Endothelial cell (in vitro differentiated cells): ENCODE measurements at places on chromosomes 12 and 14. TPM values are rescaled to one million over a fixed set of nuclear protein-coding genes. Genes with fewer than 3 reads are reported as not detected.

DNA sequence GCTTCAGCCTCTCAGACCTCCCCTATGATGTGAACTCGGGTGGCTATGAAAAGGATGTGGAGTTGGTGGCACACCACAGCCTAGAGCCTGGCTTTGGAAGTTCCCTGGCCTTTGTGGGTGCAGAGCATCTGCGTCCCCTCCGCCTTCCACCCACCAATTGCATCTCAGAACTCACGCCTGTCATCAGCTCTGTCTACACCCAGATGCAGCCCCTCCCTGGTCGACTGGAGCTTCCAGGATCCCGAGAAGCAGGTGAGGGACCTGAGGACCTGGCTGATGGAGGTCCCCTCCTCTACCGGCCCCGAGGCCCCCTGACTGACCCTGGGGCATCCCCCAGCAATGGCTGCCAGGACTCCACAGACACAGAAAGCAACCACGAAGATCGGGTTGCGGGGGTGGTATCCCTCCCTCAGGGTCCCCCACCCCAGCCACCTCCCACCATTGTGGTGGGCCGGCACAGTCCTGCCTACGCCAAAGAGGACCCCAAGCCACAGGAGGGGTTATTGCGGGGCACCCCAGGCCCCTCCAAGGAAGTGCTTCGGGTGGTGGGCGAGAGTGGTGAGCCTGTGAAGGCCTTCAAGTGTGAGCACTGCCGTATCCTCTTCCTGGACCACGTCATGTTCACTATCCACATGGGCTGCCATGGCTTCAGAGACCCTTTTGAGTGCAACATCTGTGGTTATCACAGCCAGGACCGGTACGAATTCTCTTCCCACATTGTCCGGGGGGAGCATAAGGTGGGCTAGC lies 7.0 kb upstream of the RPS26 start:
- peaks cover 4% of the 10 kb centered on the region for H3K4me1 ChIP-seq
- H3K36me3 ChIP-seq: peaks cover 10% of the 10 kb centered on the region
- no peak overlapping the region for H3K27ac ChIP-seq
- peaks cover 1% of the 10 kb centered on the region for H3K27me3 ChIP-seq

- H3K27ac ChIP-seq: no peak overlapping the region
- no peaks in the 10 kb centered on the region for H3K27me3 ChIP-seq
- no peaks in the 10 kb centered on the region for H3K4me1 ChIP-seq
- peak; percentile 15 for DNase-seq
These were observed 266.4 kb upstream of the USP15 start for GRCh38 chr12:61993734-61994345.

- DNase-seq: no peak
- H3K27ac ChIP-seq: no peak overlapping the region
- H3K36me3 ChIP-seq: no peaks in the 10 kb centered on the region
- H3K27me3 ChIP-seq: no peaks in the 10 kb centered on the region
These were observed 160.6 kb downstream of the KTN1 start for GRCh38 chr14:55740649-55740989.

DNA sequence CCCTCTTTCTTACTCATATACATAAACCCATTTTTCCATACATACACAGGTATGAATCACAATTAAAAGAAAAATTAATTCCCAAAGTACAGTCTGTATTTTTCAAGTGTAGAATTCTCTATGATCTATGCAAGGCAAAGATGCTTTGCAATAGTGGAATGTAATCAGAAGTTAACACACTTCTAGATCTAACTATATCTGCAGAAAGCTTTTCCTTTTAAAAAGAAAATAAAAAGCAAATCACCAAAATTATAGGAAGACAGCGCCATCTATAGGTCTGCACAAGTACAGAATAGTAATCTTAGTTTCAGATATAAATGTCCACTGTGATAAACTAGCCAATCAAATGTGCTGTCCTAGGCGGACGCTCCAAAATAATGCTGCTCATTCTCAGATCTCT lies 22.0 kb downstream of the SLC25A21 start:
- H3K36me3 ChIP-seq: no peaks in the 10 kb centered on the region
- peaks cover 3% of the 10 kb centered on the region for H3K4me1 ChIP-seq
- H3K27ac ChIP-seq: no peak overlapping the region
- no peak for DNase-seq
- H3K4me3 ChIP-seq: no peak overlapping the region

- peaks cover 5% of the 10 kb centered on the region for H3K27me3 ChIP-seq
These were observed 5.2 kb downstream of the TMTC1 start for GRCh38 chr12:29778531-29778930.

GRCh38 chr12:110286623-110287022 lies 5.6 kb downstream of the ATP2A2 start:
- peaks cover 3% of the 10 kb centered on the region for H3K27me3 ChIP-seq
- H3K4me3 ChIP-seq: no peak overlapping the region
- no peak for DNase-seq

The LRIG3 gene
- 103 TPM for total RNA-seq

- H3K4me3 ChIP-seq: no peak overlapping the region
- peaks cover 41% of the 10 kb centered on the region for H3K4me1 ChIP-seq
- H3K27me3 ChIP-seq: peaks cover 47% of the 10 kb centered on the region
- H3K27ac ChIP-seq: no peak overlapping the region
- DNase-seq: no peak
These were observed 4.2 kb upstream of the FOXG1 start for GRCh38 chr14:28762303-28762954.

The PLA2G1B gene
- total RNA-seq: not detected

- H3K27me3 ChIP-seq: no peaks in the 10 kb centered on the region
- H3K27ac ChIP-seq: no peak overlapping the region
- no peaks in the 10 kb centered on the region for H3K4me1 ChIP-seq
These were observed 283.9 kb upstream of the PRICKLE1 start for GRCh38 chr12:42873401-42873800.

The TSPAN19 gene
- 0.59 TPM for total RNA-seq

- peak overlapping the region; percentile 28 for H3K27ac ChIP-seq
- H3K4me3 ChIP-seq: no peak overlapping the region
- H3K4me1 ChIP-seq: peaks cover 4% of the 10 kb centered on the region
These were observed 21.4 kb upstream of the DIO3 start for GRCh38 chr14:101539880-101540279.

The KIF5A gene
- 0.46 TPM for total RNA-seq

The CBX5 gene
- total RNA-seq: 173 TPM

DNA sequence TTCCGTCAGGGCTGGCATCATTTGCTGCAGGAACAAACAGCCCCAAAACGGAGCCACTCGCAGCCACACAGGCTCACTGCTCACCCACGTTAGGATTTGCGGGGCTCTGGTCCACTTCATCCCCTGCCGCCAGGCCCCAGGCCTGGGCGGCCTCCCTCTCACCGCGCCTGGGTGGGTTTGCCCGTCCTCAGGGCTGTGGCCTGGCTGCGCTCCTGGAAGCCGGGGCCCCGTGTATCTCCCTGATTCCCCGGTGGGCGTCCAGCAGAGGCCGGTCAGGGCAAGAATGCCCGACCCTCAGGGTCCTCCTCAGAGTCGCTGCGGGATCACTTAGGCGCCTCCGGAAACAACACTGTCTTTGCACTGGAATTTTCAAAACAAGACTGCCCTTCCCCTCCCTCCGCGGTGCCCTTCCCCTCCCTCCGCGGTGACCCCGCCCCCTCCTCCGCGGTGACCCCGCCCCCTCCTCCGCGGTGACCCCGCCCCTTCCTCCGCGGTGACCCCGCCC lies 15.7 kb upstream of the FBRSL1 start:
- peaks cover 2% of the 10 kb centered on the region for H3K4me1 ChIP-seq
- DNase-seq: no peak
- no peak overlapping the region for H3K27ac ChIP-seq
- no peak overlapping the region for H3K4me3 ChIP-seq
- H3K27me3 ChIP-seq: peaks cover 14% of the 10 kb centered on the region
- H3K36me3 ChIP-seq: peaks cover 4% of the 10 kb centered on the region

GRCh38 chr14:36300337-36300736 lies 20.1 kb downstream of the MBIP start:
- no peak overlapping the region for H3K4me3 ChIP-seq
- H3K36me3 ChIP-seq: peaks cover 24% of the 10 kb centered on the region
- H3K27me3 ChIP-seq: no peaks in the 10 kb centered on the region
- DNase-seq: no peak

The TTC6 gene
- total RNA-seq: 8.5 TPM

DNA sequence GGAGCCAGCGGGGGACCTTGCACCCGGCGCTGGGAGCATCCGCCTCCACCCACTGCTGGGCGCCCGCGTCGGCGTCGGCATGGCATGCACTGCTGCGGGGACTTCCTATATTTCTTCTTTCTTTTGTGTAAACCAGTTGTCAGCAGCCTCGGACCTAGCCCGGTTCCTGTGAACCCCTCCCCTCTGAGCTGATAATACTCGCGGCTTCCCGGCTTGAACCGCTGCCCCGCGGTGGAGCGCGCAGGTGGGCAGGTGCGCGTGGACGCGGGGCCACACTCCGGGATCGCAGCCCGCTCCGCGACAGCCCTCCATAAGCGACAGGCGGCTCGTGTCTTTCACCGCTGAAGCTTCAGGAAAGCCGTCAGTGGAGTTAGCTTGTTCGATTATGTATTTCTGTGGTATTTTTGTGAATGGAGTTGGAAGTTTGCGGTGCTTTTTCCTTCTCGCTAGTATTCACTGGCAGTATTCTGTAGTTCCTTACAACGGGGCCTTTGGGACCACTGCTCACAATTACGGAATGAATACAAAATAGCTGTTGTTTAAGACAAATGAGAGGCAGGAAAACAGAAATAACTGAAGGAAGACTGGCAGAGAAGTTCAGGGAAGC lies 870 bp downstream of the BMAL2 start:
- H3K27me3 ChIP-seq: peaks cover 5% of the 10 kb centered on the region
- H3K4me1 ChIP-seq: peaks cover 5% of the 10 kb centered on the region
- peak; percentile 28 for DNase-seq
- no peaks in the 10 kb centered on the region for H3K36me3 ChIP-seq
- H3K27ac ChIP-seq: no peak overlapping the region

DNA sequence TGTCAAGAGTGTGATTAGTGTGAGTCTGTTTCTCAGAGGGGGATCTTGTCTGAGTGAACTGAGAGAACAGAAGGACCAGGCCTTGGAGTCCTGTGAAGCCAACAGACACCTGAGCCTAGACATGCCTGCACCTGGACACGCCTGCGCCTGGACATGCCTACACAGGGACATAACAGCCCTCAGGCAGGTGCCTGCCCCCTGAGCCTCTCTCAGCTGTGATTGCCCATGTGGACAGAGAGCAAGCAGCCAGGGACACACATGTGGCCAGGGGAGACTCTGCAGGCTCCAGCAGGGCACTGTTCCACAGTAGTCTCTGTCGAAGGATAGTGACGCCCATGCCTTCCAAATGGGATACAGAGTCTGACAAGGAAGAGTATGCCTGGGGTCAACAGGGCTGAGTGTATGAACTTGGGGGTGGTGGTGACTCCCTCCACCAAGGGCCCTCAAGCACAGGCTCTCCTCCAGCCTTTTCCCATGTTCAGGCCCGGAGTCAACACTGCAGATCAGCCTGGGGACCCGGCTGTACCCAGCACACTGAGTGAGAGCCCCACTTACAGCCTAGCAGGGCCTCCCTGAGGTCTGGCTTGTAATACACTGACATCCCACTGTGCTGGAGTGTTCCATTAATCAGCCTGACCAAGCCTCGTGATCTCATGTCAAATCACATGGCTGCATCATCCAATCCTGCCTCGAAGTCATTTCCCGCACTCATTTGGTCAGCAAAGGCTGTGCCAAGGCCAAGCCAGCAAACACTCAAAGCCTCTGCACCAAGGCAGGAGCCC lies 173.0 kb downstream of the CALM1 start:
- no peak overlapping the region for H3K27ac ChIP-seq
- H3K4me1 ChIP-seq: no peaks in the 10 kb centered on the region
- no peak overlapping the region for H3K4me3 ChIP-seq

- peaks cover 5% of the 10 kb centered on the region for H3K36me3 ChIP-seq
- peaks cover 3% of the 10 kb centered on the region for H3K27me3 ChIP-seq
- H3K27ac ChIP-seq: no peak overlapping the region
- H3K4me3 ChIP-seq: no peak overlapping the region
These were observed 12.2 kb downstream of the KLC1 start for GRCh38 chr14:103641161-103641560.

GRCh38 chr12:123987022-123987421 lies 14.0 kb downstream of the ZNF664 start:
- H3K27ac ChIP-seq: no peak overlapping the region
- peaks cover 27% of the 10 kb centered on the region for H3K36me3 ChIP-seq
- no peak overlapping the region for H3K4me3 ChIP-seq
- DNase-seq: no peak
- peaks cover 48% of the 10 kb centered on the region for H3K4me1 ChIP-seq

The C12orf54 gene
- total RNA-seq: not detected

DNA sequence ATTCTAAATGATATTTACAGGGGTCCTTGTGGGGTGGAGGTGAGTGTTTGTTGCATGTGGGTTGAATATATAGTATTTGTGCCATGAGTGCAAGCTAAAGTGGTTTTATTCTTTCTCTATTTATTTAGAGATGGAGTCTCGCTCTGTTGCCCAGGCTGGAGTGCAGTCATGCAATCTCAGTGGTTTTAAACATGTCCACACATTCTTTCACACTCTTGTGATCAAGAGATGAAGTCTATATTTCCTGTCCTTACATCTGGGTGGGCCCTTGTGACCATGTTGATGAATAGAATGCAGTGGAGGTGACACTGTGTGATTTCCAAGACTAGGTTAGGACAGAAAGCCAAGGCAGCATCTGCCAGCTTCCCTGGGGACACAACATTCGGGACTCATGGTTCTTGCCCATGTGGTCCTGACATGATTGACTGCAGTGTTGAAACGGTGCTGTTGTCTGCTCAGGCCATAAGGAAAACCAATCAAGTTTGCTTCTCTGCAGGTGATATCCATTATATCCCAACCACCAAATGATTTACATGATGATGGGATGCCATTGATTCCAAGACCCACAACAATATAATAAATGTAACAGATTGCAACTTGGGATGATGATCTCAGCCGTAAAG lies 172.6 kb downstream of the SUDS3 start:
- no peaks in the 10 kb centered on the region for H3K4me1 ChIP-seq
- no peak for DNase-seq
- no peaks in the 10 kb centered on the region for H3K27me3 ChIP-seq
- no peak overlapping the region for H3K4me3 ChIP-seq
- H3K27ac ChIP-seq: no peak overlapping the region
- H3K36me3 ChIP-seq: no peaks in the 10 kb centered on the region

The KLRF2 gene
- not detected for total RNA-seq

DNA sequence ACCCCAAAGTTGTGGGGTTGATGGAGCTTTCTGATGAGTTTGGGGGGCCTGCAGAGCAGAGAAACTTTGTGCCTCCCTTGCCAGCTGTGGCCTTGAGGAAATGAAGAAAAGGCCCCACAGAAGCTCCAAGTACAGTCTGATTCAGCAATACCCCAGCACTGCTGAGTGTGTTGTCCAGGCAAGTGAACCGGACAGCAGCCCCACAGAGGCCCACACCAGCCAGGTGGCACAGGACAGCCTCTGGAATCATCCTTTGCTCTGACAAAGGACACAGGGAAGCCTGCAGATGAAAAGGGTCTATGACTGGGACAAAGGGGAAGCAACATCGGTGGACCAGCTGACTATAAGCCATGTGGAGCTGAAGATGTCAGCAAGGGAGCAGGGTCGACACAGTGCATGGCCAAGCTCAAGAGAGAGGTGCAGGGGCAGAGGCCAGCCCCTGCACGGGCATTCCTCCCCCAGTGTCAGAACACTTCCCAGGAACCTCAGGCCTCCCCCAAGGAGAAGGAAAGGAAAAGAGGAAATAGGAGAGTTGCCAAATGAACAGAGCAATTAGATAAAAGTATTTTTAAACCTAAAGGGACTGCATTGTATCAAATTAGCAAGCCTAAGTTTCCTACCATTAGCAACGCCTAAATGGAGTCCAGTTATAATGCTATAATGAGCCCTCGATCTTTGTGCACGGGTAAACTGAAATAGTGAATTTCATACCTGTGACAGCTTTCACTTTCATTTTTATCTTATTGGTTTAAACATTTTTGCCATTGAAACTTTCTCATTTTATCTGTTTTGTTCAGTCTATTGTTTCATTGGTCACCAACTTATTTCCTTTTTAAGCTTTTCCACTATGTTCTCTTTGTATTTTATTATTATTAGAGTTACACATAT lies 46.3 kb upstream of the PTGDR start:
- H3K4me3 ChIP-seq: no peak overlapping the region
- H3K27me3 ChIP-seq: no peaks in the 10 kb centered on the region
- H3K36me3 ChIP-seq: no peaks in the 10 kb centered on the region

The BATF gene
- total RNA-seq: not detected

The ARMH4 gene
- 10.5 TPM for total RNA-seq

The GZMH gene
- not detected for total RNA-seq

The RNASE4 gene
- 1.0 TPM for total RNA-seq
